ENCODE measurements at places on chromosomes 1 and 21.

- no peak for DNase-seq
Measured at GRCh38 chr1:73674945-73675561, 522.9 kb downstream of the LRRIQ3 start.

DNA sequence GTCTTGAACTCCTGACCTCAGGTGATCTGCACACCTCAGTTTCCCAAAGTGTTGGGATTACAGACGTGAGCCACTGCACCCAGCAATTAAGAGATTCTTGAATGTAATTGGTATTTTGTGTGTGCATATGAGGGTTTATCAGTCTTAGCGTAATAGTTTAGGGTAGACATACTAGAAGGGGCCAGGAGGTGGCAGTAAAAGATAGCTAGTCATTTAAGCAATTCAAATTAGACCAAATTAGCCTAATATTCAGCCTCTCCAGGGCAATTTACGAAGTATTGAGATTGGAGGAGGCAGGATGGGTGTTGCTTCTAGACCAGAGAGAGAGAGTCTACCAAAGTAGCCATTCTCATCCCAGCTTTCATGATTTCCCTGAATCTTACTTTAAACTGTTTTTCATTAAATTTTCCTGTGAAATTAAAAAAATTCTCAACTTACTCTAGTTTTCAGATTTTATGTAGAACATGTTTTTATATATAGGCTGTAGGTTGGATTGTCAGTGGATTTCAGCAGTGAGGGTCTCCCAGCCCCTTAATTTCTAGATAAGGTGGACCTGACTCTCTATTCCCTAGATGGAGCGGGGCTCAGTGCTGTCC is 119.7 kb downstream of the HHAT start:
- no peak for DNase-seq

GRCh38 chr1:215517441-215517891 is 49.6 kb upstream of the KCTD3 start:
- DNase-seq: peak; percentile 10

DNA sequence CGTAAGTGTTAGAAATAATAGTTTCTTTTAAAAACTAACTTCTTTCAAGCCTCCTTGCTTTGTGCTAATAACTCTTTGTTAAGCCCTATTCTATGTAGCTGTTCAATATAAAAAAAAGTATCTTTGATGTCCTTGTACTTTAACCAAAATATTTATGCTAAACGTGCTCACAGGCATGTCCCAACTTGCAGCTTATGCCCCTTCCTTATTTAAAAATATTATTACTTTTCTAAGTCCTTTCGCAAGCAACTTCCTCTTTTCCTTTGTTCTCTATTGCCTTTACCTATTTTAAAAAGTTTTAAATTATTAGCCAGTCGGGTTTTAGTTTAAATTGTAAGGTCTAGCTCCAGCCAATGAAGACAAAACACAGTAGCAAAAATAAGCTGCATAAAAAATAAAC is 43.4 kb upstream of the NBPF3 start:
- no peak for DNase-seq

GRCh38 chr1:63004868-63005267 is 220.9 kb downstream of the ATG4C start:
- DNase-seq: no peak

DNA sequence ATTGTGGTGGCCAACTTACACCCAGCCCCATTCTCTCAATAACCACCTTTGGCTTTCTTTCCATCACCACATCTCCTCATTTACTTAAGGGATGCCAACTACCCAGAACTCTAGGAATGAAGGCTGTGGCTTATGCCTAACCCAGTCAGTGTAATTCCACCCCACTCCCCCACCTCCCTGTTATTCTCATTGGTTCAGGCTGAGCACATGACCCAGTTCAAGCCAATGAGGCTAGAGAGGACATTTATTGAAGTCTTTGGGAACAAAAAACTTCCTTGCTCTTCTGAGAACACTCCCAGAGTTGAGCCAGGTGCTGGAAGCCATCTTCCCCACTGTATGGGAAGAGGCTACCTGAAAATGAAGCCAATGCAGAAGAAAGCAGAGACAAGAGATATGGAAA is 22.8 kb upstream of the CD2 start:
- no peak for DNase-seq

- DNase-seq: no peak
Measured at GRCh38 chr1:26358411-26359384, 4.8 kb upstream of the CRYBG2 start.

- peak; percentile 50 for DNase-seq
Measured at GRCh38 chr1:47637111-47637685, 199.4 kb downstream of the FOXD2 start.

DNA sequence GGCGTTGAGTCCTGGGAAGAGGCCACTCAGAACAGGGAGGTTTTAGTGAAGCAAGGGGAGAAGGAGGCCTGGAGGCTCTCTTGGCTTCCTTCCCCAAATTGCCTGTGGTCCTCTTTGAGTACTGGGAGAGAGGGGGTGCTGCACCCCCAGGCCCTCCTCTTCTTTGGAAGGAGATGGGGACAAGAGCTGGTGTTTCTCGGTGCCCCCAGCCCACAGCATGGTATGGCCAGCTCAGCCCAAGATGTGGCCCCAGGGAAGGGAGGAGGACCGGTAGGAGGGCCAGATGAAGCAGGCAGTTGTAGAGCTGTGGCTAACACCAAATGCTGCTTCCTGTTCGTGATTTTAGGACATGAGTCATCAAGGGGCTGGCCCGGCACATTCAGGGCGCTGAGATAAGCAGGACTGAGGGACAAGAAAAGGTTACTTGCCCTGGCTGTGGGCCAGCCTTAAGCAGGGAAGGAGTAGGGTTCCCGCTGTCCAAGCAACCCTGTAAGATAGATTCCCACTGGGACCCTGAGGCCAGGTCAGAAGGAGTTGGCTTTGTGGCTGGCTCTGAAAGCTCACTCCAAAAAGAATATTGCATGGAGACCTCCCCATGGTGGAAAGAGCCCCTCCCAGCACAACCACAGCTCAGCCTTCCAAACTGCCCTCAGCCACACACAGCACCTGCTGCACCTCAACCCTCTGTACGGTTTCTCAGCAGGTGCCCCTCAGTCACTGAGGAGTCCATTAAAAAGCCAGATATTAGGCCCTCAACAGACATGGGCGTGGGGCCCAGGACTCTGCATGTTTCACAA is 4.9 kb upstream of the TNFRSF1B start:
- peak; percentile 92 for DNase-seq

DNA sequence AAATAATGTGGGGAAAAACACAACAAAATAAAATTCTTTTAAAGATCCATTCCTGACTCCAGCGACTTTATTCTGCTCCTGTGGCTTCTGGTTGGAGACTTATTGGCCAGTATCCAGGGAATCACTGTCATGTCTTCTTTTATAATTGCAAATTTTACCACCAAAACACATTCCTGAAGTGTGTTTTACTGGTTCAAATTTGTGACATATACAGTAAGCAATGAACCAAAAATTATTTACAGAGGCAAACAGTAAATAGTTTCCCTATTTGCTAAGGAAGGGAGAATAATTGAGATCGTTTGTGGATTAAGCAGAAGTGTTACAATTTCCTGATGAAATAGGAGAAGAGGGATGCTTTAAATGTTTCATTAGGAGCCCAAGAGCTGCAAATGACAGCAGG is 118.7 kb downstream of the ZNF281 start:
- no peak for DNase-seq

DNA sequence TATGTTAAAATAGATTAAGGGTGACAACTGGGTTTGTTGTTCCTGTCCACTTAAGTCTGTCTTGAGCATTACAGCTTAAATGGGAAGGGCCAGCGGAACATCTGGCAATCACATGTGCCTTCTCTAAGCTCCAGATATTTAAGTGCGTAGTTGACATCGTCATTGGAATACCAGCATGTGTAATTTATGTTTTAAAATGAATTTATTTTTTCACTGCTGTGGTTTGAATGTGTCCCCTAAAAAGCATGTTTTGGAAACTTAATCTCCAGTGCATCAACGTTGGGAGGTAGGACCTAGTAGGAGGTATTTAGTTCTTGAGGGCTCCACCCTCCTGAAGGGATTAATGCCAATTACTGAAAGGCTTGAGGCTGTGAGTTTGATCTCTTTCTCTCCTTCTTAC is 13.4 kb downstream of the ZCCHC17 start:
- no peak for DNase-seq

GRCh38 chr1:3249231-3249630 is 180.2 kb downstream of the PRDM16 start:
- no peak for DNase-seq

DNA sequence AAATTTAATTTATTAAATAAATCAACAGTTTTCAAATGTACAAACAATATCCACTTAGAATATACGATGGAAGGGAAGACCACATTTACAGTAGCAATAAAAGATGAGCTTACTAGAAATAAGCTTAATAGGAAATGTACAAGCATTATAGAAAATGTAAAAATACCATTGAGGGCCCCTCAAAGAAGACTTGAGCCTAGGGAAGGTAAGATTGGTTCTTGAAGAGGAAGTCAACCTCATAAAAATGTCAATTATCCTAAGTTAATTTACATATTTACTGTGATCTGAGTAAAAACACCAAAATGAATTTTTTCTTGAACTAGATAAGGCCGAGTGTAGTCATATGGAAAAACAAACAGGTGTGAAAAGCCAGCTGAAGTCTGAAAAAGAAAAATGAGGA is 39.7 kb upstream of the TRIM67 start:
- no peak for DNase-seq

DNA sequence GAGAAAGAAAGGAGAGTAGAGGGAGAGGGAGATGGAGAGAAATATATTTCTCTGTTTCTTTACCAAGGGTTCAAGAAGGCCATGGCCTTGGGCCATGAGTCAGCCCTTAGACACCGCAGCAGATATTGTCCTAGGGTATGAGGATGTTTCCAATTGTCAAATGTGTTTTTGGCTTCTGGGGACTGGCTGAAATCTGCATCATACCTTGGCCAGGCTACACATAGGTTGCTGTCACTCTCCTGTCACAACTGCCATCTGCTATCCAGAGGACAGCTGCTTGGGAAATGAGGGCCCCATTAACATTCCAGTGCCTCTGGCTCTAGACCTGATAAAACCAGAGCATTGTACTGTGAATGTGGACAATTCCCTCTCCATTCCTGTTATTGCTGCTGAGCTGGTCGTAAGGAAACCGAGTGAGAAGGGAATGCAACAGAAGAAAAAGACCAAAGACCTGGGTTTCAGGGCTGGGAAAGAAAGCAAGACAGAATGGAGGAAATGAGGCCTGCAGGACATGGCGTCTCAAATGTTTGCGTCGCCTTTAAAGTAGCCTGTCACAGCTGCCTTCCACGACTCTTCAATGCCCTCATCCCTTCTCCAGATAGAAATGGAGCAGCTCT is 8.8 kb upstream of the PIGC start:
- no peak for DNase-seq

DNA sequence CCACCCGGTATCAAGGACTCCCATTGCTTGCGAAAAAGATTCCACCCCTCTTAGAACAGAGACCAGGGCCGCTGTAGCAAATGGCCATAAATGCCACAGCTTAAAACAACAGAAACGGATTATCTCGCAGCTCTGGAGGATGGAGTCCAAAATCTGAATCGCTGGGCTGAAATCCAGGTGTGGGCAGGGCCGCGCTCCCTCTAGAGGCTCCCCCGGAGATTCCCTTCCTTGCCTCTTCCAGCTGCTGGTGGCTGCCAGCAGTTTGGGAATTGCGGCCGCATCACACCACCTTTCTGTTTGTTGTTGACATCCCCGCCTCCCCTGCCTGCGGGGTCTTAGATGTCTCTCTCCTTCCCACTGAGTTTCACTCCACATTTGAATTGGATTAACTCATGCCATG is 15.6 kb downstream of the PDE9A start:
- DNase-seq: peak; percentile 49

- no peak for DNase-seq
Measured at GRCh38 chr1:54428837-54429518, 22.8 kb upstream of the SSBP3 start.

DNA sequence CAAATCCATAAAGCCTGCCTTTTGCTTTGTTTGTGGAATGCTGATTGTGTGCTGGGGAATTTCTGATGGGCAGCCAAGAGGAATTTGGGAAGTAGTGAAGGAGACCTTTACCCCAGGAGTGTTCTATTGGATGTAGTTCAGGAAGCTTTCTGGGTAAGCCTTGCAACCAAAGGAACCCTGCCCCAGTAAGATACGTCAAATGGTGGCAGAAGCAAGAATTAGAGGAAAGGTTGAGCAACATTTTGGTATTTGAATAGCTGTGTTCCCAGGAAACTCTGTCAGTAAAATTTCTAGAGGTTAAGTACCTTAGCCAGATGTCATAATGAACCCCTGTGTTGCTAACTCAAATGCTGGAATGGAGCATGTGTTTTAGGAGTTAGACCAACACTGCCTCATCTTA is 6.4 kb downstream of the MGST3 start:
- no peak for DNase-seq

GRCh38 chr1:107840725-107841124 is 124.3 kb downstream of the VAV3 start:
- DNase-seq: no peak

DNA sequence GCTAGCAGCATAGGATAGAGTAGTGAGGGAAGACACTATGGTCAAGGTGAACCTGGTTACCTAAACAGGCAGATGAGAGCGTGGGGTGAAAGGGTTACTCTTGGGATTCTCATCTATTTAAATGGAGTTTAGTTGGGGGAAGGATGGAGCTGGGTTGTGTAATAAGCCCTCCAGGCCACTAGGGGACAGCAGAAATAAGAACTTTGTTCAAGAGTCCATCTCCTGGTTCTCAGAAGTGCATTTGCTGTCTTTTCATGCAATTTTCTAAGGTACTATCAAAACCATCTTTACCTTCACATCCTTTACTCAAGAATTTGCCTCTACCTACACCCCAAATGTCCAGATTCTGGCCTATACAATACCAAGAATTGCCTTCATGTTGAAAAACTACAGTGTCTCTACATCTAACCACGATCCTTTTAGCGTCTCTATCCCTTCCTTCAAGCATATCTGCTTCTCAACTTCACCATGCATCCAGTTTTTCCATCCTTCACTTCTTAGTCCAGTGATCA is 28.0 kb downstream of the SLAMF1 start:
- no peak for DNase-seq

DNA sequence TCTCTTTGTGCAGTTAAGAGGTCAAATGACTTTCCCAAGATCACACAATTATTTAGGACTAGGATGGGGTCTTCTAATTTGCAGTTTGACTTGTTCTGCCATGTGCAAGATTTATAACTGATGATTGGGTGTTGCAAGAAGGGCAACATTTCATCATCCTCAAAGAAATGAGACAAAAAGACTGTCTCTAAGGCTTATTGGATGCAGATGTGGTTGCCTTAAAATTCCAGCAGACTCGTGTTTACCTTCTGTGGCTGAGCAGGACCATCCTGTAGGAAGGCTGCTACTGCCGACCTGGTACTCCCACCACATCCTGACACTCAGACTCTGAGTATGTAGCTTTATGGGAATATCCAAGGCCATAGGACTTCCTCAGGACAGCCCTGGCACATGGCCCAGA is 99.9 kb upstream of the SGIP1 start:
- DNase-seq: no peak

DNA sequence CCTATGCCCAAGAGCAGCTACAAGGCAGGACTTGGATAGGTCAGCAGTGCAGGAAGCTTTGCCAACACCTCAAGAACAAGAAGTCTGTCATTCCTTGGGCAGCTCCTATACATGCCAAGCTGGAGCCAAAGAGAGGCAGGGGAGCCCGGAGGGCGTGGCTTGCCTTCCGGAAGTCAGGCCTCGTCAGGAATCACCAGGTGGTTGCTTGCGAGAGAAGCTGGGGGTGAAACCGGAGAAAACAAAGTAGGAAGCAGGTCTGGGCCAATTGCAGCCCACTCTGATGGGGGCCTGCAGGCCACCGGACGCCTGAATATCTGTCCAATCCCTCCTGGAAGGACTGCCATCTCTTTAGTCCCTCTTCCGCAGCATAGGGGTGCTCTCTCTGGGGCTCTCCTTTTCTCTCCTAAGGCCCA is 794 bp upstream of the FAM76A start:
- DNase-seq: peak; percentile 4

GRCh38 chr1:43134068-43134467 is 38.0 kb downstream of the EBNA1BP2 start:
- DNase-seq: no peak

GRCh38 chr21:45439901-45440461 is 35.0 kb downstream of the COL18A1 start:
- DNase-seq: no peak
